Right ventricle myocardium inferior (tissue), 1 donor: ENCODE measurements at places on chromosomes 7 and 10. TPM values are rescaled to one million over a fixed set of nuclear protein-coding genes. Genes with fewer than 3 reads are reported as not detected.

Gene OR6B1
- total RNA-seq = not detected

- DNase-seq = no peak
Measured at GRCh38 chr7:123498601-123499000, 35.8 kb downstream of the IQUB start.

DNA sequence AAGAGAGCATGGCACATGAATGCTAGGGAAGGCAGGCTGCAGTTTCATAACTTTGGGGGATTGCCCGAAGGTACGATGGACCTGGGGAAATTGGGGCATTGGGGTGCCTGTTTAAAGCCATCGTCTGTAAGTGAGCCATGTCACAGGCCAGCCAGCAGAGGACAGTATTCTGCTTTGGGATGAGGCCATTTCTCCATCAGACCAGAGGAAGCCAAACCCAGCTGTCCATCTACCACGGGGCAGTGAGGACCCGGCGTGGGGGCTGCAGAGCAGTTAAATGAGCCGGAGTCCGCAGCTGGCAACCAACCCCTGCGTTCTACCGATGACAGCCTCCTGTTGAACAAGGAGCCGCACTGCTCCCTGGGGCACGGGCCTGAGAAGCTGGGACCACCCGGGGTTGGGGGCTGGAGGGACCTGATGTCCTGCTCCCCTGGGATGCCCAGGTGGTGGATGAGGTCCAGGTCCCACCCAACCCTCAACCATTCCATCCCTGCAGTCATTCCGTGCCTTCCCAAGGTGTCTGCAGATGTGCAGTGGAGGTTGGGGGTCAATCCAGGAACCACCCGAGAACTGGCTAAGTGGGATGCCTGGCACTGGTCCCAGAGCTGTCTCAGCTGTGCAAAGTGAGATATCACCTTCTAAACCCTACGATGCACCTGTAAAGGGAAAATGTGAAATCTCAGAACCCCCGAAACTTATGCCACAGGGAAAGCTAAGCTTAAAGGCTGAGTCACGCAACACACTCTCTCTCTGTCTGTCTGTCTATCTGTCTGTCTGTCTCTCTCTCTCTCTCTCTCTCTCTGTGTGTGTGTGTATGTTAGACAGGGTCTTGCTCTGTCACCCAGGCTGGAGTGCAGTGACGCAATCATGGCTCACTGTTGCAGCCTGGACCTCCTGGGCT, 12.1 kb upstream of the RHBDD2 start:
- no peak for DNase-seq

Gene CUBN
- total RNA-seq = 0.92 TPM

Gene TMEM178B
- total RNA-seq = 31.7 TPM

GRCh38 chr7:16604054-16604453, 41.5 kb downstream of the ANKMY2 start:
- no peak for DNase-seq

GRCh38 chr7:97630116-97630515, 101.8 kb upstream of the TAC1 start:
- no peak for DNase-seq

DNA sequence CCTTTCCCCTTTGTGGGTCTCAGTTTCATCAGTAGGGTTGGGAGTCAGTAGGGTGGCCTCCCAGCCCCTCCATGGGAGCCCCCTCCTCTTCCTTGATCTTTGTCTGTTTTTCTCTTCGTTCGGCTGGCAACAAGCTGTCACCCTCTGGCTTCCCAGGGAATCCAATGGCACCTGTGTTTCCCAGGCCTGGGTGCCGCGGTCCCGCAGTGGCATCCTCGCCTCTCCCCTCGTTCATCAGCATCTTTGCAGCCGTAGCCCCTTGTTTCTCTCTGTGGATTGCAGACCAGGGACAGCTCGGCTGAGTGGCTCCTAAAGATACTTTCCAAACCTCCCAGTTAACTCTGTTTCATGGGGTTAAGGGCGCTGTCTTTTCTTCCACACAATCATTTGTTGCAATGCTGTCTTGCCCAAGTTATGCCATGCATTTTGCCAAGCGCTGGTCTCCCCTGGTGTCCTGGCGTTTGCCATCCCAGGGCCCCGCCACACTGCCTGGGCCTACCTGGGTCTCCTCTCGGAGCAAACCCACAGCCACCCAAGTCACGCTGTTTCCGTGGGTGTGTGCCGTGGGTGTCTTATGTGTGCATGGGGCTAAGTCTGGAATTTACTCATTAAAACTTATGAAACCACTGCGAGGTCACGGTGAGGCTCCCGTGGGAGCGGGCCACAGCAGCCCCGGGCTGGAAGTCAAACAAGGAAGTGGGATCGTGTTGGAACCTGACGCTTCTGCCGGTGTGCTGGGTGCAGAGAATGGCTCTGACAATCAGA, 189.4 kb upstream of the SHH start:
- no peak for DNase-seq

Gene NODAL
- not detected for total RNA-seq

Gene FAM25C
- total RNA-seq = not detected

- no peak for DNase-seq
Measured at GRCh38 chr10:127619546-127620325, 70.6 kb downstream of the NPS start.

GRCh38 chr7:151865070-151865670, 11.7 kb downstream of the PRKAG2 start:
- DNase-seq = peak; percentile 70
